Activated CD4-positive, alpha-beta T cell treated with anti-CD3 and anti-CD28 coated beads for 36 hours (primary cell): ENCODE measurements at places on chromosomes 1 and 21. TPM values are rescaled to one million over a fixed set of nuclear protein-coding genes. Genes with fewer than 3 reads are reported as not detected.

DNA sequence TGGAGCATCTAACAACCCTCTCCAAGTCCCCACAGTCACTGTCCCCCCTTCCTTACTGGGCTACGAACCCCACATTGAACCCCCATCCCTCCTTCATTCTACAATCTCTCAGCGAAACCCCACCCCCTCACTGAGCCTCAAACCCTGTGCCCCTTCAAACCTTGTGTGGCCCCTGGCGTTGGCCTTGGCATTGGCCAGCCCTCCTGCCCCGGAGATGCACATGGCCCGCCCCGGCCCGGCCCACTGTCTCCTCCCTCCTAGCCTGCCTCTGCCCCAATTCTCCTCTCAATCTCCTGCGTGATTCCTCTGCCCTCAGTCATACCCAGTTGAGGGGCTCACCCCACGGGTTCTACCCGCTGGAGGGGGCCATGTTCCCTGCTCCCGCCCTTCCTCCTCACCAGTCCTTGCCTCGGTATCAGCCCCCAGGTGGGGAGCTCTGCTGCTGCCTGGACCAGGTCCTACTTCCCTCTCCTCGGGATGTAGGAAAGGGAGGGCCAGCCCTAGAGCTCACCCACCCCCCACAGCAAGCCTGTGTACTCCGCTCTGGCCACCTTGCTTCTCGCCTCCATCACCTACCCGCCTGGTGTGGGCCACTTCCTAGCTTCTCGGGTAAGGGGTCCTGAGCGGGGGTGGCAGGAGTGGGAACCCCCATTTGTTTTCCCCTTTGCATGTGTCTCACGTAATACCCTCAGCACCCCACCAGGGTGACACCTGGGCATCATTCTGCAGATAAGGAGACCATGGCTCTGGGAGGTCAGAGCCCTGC, 6.6 kb downstream of the CLCNKA start:
- H3K36me3 ChIP-seq: no peaks in the 10 kb centered on the region
- H3K27ac ChIP-seq: no peak overlapping the region
- no peak overlapping the region for H3K4me3 ChIP-seq
- H3K4me1 ChIP-seq: peaks cover 2% of the 10 kb centered on the region

DNA sequence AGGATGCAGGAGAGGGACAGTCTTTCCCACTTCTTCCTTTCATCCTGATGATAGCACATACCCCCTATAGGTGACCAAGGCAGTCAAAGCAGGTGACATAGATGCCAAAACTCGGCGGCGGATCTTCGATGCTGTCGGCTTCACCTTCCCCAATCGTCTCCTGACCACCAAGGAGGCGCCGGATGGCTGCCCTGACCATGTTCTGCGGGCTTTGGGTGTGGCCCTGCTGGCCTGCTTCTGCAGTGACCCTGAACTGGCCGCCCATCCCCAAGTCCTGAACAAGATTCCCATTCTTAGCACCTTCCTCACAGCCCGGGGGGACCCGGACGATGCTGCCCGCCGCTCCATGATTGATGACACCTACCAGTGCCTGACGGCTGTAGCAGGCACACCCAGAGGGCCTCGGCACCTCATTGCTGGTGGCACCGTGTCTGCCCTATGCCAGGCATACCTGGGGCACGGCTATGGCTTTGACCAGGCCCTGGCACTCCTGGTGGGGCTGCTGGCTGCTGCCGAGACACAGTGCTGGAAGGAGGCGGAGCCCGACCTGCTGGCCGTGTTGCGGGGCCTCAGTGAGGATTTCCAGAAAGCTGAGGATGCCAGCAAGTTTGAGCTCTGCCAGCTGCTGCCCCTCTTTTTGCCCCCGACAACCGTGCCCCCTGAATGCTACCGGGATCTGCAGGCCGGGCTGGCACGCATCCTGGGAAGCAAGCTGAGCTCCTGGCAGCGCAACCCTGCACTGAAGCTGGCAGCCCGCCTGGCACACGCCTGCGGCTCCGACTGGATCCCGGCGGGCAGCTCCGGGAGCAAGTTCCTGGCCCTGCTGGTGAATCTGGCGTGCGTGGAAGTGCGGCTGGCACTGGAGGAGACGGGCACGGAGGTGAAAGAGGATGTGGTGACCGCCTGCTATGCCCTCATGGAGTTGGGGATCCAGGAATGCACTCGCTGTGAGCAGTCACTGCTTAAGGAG, 2.9 kb downstream of the NCDN start:
- no peaks in the 10 kb centered on the region for H3K27me3 ChIP-seq
- H3K27ac ChIP-seq: no peak overlapping the region
- H3K4me3 ChIP-seq: no peak overlapping the region
- H3K4me1 ChIP-seq: peaks cover 44% of the 10 kb centered on the region
- no peak for DNase-seq

GRCh38 chr1:14980621-14981218, 172.8 kb upstream of the TMEM51 start:
- H3K27ac ChIP-seq: no peak overlapping the region
- no peak for DNase-seq

DNA sequence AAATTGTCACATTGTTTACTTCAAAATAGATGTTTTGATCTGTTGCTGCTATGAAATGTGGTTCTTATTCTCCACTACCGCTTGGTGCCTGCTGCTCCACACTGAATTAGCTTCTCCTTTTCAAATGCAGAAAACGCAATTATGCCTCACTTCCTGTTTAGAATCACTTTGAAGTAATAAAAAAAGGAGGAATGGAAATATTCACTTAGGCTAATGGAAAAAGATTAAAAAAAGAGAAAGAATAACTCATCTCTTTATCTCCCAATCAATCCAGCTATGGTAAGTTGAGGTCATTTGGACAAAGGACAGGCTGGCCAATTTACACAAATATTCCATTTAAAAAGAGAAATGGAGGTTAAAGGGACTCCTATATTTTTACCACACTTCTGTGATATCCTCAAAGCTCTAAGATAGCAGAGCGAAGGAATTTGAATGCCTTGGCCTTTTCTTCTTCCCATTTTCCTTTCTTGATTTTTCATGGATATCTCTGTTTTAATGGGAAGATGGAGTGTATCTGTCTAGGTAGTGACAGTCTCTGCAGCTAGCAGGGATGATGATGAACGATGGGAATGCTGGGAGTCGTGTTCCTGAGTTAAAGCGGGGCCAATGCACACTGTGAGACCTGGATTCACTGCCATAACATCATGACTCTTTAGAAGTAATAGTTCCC, 35.7 kb downstream of the RGS5 start:
- H3K27me3 ChIP-seq: no peaks in the 10 kb centered on the region
- H3K36me3 ChIP-seq: peaks cover 1% of the 10 kb centered on the region
- no peak overlapping the region for H3K27ac ChIP-seq
- peaks cover 5% of the 10 kb centered on the region for H3K4me1 ChIP-seq
- no peak overlapping the region for H3K4me3 ChIP-seq
- no peak for DNase-seq

GRCh38 chr1:119861547-119861946, 34.8 kb downstream of the ADAM30 start:
- no peak for DNase-seq
- H3K4me3 ChIP-seq: no peak overlapping the region
- no peak overlapping the region for H3K27ac ChIP-seq
- H3K27me3 ChIP-seq: peaks cover 15% of the 10 kb centered on the region

Gene EBNA1BP2
- total RNA-seq: 114 TPM

Gene CDA
- total RNA-seq: not detected

Gene OR2T2
- total RNA-seq: not detected

Gene CCDC17
- 1.0 TPM for total RNA-seq

- no peak overlapping the region for H3K27ac ChIP-seq
- no peaks in the 10 kb centered on the region for H3K27me3 ChIP-seq
- no peak overlapping the region for H3K4me3 ChIP-seq
- no peak for DNase-seq
- H3K36me3 ChIP-seq: peaks cover 24% of the 10 kb centered on the region
Measured at GRCh38 chr21:34927992-34928391, 121.1 kb downstream of the RUNX1 start.

- no peak overlapping the region for H3K27ac ChIP-seq
- H3K27me3 ChIP-seq: no peaks in the 10 kb centered on the region
- H3K4me1 ChIP-seq: peaks cover 6% of the 10 kb centered on the region
- no peak overlapping the region for H3K4me3 ChIP-seq
Measured at GRCh38 chr21:36165356-36165755, 8.7 kb downstream of the DOP1B start.

Gene EXO1
- total RNA-seq: 57.8 TPM

DNA sequence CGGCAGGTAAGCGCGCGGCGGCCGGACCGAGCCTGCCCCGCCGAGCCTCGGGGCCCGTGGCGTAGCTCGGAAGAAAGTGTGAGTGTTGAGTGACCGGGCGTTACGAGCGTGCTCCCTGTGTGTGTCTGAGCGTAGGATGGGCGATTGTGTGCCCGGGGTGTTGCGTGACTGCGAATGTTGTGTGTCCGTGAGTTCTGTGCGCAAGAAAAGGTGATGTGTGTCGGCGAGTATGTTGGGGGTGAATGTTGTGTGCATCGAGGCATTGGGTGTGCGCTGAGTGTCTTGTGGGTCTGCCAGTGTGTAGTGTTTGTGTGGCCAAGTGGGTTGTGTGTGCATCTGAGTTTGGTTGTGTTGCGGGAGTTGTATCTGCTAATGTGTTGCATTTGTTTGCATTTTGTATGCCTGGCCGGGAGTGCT, 398 bp downstream of the PTPRU start:
- H3K4me3 ChIP-seq: peak overlapping the region; percentile 63
- peaks cover 50% of the 10 kb centered on the region for H3K27me3 ChIP-seq
- H3K27ac ChIP-seq: no peak overlapping the region
- no peaks in the 10 kb centered on the region for H3K36me3 ChIP-seq
- DNase-seq: no peak

DNA sequence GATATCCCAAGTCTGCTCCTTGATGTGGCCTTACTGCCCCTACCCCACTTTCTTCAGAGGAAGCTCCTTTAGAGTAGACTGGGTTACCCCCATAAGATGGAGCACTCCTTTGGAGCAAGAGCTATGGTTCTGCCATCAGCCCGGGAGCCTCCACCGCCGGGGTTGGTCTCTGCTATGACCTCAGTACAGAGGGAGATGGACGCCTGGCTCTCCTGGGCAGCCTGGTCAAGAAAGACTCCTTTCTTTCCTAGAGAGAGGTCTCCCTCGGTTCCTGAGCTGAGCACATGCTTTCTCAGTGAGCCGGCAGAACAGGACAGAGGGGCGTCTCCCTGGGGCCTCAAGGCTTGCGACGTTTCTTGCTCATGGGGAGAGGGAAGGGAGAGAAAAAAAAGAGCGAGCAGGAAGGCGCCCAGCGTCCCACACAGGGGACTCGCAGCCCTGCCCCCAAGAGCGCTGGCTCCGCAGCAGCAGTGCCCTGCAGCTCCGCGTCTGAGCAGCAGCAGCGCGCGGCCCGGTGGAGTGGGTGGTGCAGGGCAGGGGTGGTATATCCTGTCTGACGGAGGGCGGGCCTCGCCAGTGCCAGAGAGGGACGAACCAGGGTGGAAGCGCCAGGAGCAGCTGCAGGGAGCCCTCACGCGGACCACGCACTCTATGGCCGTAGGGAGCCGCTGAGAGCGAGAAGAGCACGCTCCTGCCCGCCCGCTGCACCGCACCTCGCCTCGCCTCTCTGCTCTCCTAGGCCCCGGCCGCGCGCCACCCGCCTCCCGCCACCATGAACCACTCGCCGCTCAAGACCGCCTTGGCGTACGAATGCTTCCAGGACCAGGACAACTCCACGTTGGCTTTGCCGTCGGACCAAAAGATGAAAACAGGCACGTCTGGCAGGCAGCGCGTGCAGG, at the start of gene PKP1:
TSS of gene PKP1 (plus strand) at position 576 of the 899 bp plus-strand sequence. CDS start at position 773, 197 bp downstream.
- H3K27ac ChIP-seq: no peak within 1 kb of the TSS
- H3K27me3 ChIP-seq: peaks cover 32% of the 10 kb centered on the region
- peak; percentile 61 for DNase-seq
- peak within 1 kb of the TSS; percentile 32 for H3K4me3 ChIP-seq

DNA sequence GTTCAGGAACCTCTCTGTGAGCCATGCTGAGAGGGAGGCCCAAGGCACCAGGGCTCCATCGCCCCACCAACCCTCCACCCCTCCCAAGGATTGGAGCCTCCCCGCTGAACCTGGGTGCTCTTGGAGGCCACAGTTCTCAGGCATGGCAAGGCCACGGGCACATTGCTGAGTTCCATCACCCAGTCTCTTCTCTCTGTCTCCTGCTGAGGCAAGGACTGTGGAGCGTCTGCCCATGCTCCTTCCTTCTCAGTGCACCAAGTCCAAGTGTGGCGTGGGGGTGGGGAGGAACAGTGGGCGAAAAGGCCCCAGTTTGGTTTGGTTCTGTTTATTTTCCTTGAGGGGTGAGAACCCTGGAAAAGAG, 2.8 kb upstream of the KNCN start:
- no peak overlapping the region for H3K27ac ChIP-seq
- H3K36me3 ChIP-seq: no peaks in the 10 kb centered on the region
- H3K4me1 ChIP-seq: peaks cover 9% of the 10 kb centered on the region
- H3K27me3 ChIP-seq: no peaks in the 10 kb centered on the region
- DNase-seq: no peak
- H3K4me3 ChIP-seq: no peak overlapping the region

Gene HSD3B2
- total RNA-seq: not detected

DNA sequence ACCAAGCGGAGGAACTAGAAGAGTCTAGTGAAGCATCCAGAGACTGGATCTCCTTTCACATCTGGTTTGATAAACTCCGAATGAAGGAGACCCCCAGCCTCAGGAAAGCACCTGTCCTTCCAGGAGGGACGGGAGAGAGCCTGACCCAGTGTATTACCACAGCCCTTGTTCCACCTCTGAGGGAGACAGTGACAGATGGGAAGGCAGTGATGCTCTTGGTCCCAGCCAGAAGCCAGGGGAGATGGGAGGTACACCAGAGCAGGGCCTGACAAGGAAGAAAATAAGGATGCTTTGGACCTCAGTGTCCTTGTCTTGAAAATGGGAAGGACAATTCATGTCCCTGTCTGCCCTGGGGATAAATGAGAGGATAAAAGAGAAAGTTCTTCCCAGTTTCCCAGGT, 3.5 kb downstream of the KLHDC7A start:
- no peak overlapping the region for H3K4me3 ChIP-seq
- no peak overlapping the region for H3K27ac ChIP-seq
- H3K36me3 ChIP-seq: no peaks in the 10 kb centered on the region
- H3K27me3 ChIP-seq: peaks cover 15% of the 10 kb centered on the region
- no peak for DNase-seq

DNA sequence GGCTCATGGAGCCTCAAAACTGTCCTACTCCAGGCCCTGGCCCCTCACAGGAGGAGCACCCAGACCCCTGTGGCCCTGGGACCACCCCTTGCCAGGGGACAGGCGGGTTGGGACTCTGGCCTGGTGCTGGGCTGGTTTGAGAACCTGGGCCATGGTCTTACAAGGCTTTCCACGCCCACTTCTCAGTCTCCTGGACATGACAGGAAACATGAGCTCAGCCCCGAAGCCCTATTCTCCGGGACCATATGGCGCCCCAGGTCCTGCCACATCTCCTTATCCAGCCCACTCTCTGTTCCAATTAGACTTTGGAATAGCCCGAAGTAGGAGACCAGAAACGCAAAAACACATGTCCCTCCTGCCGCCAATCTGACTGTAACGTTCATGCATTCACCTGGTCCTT, 47.9 kb downstream of the KCNAB2 start:
- H3K27ac ChIP-seq: no peak overlapping the region
- H3K4me1 ChIP-seq: no peaks in the 10 kb centered on the region
- peak; percentile 2 for DNase-seq
- no peak overlapping the region for H3K4me3 ChIP-seq
- no peaks in the 10 kb centered on the region for H3K27me3 ChIP-seq
